GF-D8 (cell line): ENCODE measurements at places on chromosomes 6 and 20.

DNA sequence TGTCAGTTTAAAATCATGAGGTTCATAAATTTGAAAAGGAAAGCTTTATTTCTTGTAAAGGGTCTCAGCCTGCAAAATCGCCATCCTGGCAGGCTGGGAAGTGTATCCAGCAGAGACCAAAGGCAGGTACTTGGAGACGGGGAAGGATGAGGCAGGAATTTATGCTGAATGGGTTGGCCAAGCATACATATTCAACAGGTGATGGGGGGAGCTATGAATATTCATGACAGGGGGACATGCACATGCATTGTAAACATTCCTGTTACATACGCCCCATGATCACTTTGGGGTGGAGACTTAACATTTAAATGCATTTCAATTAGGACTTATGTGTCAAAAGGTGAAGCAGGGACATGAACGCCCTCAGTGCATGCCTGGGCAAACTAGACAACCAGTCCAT, 9.8 kb upstream of the SLC22A1 start:
- DNase-seq: no peak

DNA sequence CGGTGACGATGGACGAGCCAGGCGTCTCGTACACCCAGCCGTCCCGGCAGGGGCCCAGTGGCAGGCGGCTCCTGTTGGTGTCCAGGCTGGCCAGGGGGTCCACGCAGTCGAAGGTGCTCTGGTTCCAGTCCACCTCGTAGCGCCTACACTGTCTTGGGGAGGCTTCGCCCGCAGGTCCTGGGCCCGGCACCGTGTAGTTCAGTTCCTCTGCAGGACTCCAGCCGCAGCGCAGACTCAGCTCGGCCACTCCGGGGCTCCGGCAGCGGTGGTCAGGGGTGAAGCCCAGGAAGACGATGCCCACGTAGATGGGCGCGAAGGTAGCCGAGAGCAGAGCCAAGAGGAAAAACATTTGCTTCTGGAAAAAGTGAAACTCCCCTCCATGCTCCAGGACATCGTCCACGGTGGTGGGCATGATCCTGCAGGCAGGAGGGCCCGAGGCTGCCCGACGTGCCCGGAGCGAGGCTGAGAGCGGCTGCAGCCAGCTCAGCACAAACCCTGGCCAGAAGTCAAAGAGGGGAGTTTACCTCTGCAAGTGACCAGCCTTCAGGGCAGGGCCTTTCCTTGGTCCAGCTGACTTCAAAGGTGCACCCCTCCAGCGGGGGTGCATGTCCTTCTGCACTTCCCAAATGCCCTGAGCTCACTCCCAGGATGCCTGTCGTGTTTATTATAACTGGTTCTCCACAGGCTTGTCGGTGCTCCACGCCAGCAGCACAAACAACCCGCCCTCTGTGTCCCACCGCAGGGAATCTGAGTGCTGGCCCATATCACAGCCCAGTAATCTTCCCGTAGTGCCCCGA, at the start of gene SLC22A2:
TSS of gene SLC22A2 (minus strand) at position 476 of the 797 bp plus-strand sequence. CDS start at position 412, 64 bp downstream.
- no peak for DNase-seq

DNA sequence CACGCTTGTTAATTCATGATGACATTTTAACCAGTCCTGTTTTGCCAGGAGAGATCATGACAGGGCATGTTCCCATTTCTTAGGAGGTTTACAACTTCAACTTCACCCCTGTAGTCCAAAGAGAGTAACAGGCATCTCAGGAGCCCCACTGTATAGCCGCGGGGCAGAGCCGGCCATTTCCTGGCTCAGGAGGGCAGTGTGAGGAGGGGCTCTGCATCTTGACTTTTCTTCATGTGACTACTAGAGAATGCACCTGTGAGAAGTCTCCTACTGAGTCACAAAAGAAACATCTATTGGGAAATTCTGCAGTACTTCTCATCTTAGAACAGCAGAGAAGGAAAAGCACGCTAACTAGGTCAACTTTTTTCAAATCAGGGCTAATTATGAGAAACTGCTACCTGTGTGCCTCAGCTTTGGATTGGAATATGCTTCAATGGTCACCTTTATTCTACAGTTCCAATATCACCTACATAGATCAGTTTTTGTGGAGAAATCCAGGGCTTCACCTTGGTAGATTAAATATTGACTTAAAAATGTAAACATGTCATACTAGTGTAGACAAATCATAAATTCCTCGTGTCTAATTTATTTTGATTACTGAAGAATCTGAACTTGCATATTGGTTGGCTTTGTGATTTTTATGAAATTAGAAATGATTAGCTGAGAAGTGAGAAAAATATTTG, 28.6 kb upstream of the SIM1 start:
- no peak for DNase-seq

- DNase-seq: no peak
Measured at GRCh38 chr6:132144456-132144855, 193.3 kb upstream of the CCN2 start.

DNA sequence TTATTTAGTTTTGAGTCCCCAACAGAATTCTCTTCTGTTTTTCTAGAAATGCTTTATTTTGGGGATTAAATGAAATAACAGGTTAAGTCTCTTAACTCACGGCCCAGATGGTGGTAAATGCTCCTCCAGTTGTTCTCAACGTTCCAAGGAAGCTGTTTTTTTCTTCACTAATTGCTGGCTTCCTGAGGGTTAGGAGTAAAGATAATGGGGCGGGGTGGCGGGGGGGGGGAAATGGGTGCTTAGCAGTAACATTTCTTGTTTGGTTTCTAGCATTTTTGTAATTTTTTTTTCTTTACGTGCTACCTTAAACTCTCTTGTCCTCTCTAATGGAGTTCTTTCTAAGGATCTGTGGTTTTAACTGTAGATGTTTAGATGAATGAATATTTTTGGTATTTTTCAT, 2.2 kb downstream of the SRSF3 start:
- DNase-seq: no peak

GRCh38 chr6:122702841-122703240, 76.7 kb upstream of the FABP7 start:
- no peak for DNase-seq

DNA sequence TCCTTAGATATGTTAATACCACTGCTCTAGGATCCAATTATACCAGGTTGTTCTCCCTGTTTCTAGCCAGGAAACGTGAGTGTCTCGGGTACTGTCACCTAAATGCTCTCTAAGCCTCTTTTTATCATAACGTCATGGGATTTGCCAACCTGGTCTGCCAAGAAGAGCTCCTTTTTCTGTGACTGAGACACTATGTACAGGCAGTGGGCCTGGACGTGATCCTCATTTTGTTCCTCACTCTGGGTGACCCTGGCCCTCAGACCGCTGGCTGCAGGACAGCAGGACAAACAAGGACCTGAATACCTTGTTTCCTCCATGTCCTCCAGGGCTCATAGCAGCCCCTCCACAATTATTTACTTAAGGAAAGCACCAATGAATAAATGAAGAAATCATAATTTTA, 69.1 kb downstream of the CD164 start:
- no peak for DNase-seq

DNA sequence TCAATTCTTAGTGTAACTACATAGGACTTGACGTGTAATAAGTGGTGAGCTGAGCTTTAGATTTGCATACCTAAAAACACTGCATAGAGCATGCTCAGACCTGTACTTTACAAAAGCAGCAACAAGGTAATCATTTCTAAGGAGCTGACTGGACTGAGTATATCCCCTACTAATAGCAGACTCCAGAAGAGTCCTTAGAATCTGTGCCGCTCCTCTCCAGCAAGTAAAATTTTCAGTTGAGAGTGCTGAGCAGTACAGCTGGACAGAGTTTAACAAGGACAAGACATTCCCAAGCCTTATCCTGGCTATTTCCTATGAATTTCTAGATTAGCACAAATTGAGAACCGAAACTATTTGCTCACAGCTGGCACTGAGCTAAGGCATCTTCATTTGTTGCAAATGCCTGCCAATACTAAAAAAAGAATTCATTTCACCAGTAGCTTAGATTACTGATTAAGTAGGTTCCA, 26.1 kb upstream of the KLHL31 start:
- DNase-seq: no peak

GRCh38 chr6:93059911-93060310, 359.4 kb downstream of the EPHA7 start:
- no peak for DNase-seq

- DNase-seq: no peak
Measured at GRCh38 chr6:168578036-168578435, 137.1 kb downstream of the SMOC2 start.

DNA sequence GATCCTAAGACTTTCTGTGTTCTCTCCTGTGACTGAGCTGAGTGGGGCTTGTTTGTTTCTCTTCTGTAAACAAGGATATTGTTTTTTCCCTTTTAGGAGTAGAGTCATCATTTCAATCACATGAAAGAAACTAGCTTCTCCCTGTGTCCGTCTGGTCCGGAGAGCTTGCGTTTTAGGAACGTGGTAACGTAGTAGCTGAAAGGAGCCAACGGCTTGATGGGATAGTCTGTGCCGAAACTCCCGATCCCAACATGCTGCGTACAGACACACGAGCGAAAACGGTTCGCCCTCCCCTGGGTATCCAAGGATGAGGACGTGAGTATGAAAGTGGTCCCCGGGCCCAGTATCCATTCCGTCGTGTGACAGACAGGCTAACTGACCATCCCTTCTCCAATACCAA, 146.5 kb downstream of the ZMYND8 start:
- no peak for DNase-seq

- DNase-seq: peak; percentile 38
Measured at GRCh38 chr6:95576218-95576997, 927 bp upstream of the MANEA start.

GRCh38 chr6:155033021-155033791, 38.1 kb downstream of the TIAM2 start:
- no peak for DNase-seq

DNA sequence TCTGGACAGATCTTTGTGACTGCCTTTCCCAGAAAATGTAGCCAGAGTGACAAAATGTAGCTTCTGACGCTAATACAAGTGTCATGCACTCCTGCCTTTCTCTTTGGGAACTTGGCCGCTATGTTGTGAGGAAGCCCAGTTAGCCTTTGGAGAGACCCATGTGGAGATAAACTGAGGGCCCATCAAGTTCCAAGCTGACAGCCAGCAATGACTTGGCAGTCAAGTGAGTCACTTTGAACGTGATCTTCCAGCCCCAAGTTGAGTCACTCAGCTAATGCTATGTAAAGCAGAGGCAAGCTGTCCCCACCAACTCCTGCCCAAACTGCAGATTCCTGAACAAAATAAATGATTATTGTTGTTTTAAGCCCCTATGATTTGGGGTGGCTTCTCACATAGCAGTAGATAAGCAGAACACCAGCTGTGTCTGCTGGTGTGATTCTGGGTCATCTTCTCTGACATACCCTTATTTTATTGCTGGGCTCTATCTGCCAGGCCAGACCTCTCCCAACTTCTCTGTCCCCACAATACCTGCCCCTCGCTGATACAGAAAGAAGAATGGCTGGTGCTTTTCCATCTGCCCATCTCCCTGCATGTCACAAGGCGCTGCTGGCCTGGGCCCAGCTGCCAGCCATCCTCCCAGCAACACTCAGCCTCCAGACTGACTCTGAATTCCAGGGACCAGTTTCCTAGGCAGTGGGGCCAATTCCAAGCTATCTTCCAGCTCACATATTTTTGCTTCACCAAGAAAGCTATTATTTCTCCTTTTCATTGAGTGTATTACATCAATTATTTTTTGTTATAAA, 274.8 kb downstream of the LRFN2 start:
- no peak for DNase-seq

GRCh38 chr6:2231438-2231837, 14.0 kb downstream of the GMDS start:
- no peak for DNase-seq

DNA sequence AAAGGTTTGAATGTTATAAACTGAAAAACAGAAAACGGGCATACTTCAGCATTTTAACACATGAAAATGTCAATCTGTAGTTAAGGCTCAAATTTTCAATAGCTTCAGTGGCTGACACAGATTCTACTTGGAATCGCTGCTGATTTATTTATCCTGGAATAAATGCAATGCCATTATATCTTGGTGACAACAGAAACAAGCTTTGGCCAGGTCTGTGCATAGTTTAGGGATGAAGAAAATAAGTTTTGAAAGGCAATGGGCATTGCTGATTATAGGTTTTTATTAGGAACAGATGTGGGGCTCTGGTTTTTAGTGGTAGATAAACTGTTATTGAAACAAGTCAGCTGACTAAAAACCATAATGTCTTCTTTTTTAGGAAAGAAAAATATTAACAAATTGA, 96.8 kb upstream of the SOX4 start:
- no peak for DNase-seq

DNA sequence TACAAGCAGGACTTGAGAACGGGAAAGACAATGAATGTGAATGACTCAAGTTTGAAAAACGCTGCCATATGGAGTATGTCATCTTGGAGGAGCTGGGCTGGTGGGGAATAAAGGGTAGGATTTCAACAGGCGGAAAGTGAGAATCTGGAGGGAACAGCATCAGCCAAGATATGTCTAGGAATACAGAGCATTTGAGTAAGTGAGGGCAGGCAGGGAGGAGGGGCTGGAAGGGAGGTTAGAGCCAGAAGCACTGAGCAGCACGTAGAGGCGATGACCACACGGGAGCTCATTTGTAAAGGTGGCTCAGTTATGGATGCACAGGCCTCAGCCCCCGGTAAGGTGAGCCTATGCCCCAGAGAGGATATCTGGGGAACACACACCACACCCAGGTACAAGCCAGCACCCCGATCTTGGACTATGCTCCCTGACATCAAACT, 115.1 kb downstream of the ZMYND8 start:
- DNase-seq: no peak

- DNase-seq: peak; percentile 55
Measured at GRCh38 chr20:62795023-62795761, 1.1 kb upstream of the MRGBP start.

DNA sequence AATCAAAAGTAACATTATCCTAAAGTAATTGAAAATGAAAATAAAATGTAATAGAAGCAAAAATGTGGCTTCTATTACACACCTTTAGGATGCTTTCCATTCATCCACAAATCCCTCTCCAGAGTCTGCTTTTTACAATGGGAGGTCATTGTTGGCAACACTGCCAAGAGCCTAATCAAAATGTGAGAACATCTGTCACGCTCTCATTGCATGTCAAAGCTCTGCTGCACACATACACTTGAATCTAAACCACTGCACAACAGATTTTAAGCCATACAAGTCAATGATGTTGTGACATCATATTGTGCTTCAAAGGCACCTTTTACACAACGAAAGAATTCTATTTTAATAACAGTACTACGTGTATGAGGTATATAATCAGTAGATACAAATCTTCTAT, 82.1 kb downstream of the PREP start:
- DNase-seq: no peak

GRCh38 chr6:35173044-35173426, 31.9 kb upstream of the TCP11 start:
- no peak for DNase-seq

- DNase-seq: no peak
Measured at GRCh38 chr6:34147906-34148630, 2.2 kb upstream of the GRM4 start.

DNA sequence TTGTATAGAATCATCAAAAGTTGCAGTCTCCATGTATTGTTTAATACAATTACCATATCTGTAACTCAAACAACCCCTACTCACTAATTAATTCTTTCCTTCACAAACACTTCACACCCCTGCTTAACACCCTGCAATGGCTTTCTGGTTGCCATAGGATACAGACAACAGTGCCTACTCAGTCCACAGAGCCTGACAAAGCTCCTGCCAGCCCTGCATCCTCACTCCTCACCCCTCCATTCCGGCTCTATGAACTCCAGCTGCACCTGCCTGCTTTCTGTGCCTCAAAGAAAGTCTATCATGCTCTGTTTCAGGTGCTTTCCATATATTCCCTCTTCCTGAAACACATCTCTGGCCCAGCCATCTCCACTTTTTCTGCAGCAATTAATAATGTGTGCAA, 253.4 kb downstream of the HACE1 start:
- no peak for DNase-seq

GRCh38 chr20:8342391-8342790, 210.3 kb downstream of the PLCB1 start:
- DNase-seq: no peak

GRCh38 chr6:130559166-130559565, 193.3 kb downstream of the TMEM200A start:
- DNase-seq: no peak
